Chondrocyte (in vitro differentiated cells): ENCODE measurements at places on chromosomes 3 and 15. TPM values are rescaled to one million over a fixed set of nuclear protein-coding genes. Genes with fewer than 3 reads are reported as not detected.

The GPR176 gene
- 31.1 to 33.0 TPM (median 31.2 TPM) in 3 replicates for total RNA-seq

The BCHE gene
- total RNA-seq = 1.6 to 4.2 TPM (median 1.9 TPM) in 3 replicates

The LRCH3 gene
- total RNA-seq = 41.7 to 59.9 TPM (median 49.8 TPM) in 3 replicates

The RARB gene
- total RNA-seq = 5.9 to 10.7 TPM (median 7.6 TPM) in 3 replicates

The TTLL13 gene
- 0.69 TPM in 1 of 3 replicates, not detected in the others for total RNA-seq

The DLL4 gene
- 0.36 to 0.45 TPM in 2 of 3 replicates, not detected in the other for total RNA-seq

The SYNPR gene
- total RNA-seq = not detected in 3 replicates

The CNTN3 gene
- total RNA-seq = 0.60 to 2.1 TPM (median 1.5 TPM) in 3 replicates

DNA sequence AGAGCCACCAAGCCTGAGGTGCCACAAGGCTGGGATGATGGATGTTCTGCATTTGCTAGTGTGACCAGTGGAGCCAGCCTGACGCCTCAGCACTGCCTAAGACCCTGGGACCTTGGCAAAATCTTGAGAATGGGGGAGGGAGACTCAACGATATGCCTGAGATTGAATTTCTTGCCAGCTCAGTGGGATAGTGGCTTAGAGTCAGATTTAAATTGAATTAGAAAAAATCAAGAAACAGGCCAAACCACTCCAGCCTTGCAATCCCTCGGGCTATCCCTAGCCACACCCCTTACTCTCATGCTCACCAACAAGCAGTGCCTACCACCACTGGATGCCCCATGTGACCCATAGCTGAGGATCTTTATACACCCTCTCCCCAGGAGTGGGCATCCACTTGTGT lies 18.7 kb upstream of the PDE8A start:
- no peak for DNase-seq

GRCh38 chr3:193270451-193270850 lies 29.4 kb downstream of the PLAAT1 start:
- no peak for DNase-seq

DNA sequence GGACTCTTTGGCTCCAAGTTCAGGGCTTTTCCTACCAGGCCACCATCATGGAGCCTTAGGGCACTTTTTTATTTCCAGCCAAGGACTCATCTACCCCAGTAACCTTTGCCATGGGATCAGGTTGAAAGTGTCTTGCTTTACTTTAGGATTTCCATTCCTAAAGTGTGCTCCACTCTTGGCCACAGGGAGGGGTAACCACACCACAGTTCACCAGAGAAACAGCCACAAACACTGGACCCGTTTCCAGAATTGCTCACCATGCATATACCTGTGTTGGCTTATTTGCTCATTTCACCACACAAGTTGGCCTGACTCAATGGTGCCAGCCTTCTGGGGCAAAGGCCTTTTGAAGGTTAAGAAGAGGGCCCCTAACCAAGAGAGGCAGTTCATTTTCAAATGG lies 70.6 kb upstream of the RAD18 start:
- no peak for DNase-seq

GRCh38 chr3:114714237-114714636 lies 420.4 kb downstream of the TIGIT start:
- no peak for DNase-seq

DNA sequence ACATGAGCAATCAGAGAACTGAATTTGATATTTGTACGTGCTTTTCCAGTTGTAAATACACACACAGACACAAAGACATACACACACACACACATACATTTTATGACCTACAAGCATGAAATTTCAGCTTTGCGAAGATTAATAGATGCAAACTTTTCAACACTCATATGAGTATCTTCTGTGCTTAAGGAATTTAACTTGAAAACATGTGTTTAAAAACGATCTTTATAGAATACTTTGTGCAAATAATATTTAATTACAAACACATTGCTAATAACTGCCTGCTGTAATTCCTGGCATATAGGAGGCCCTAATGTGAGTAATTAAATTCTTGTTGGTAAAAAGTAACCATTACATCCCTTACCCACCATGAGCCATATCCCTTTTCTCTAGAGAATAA lies 107.7 kb upstream of the PLSCR5 start:
- no peak for DNase-seq

- no peak for DNase-seq
Measured at GRCh38 chr3:57006179-57006657, 54.2 kb upstream of the SPATA12 start.

- no peak for DNase-seq
Measured at GRCh38 chr3:149179220-149179619, 42.4 kb downstream of the CP start.

- DNase-seq = no peak
Measured at GRCh38 chr3:42140665-42141203, 49.6 kb downstream of the TRAK1 start.

GRCh38 chr15:101006931-101007691 lies 88.0 kb downstream of the LRRK1 start:
- DNase-seq = no peak

DNA sequence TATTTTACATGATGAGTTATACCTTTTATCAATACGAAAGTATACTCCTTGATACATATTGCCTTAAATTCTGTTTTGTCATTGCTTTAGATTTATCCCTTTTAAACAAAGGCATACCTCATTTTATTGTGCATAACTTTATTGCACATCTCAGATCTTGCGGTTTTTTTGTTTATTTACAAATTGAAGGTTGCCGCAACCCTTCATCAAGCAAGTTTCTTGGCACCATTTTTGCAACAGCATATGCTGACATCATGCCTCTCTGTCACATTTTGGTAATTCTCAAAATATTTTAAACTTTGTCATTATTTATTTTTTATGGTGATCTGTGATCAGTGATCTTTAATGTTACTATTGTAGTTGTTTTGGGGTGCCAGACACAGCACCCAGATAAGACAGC lies 20.9 kb downstream of the SNRK start:
- no peak for DNase-seq

GRCh38 chr15:32991619-32992111 lies 202.8 kb downstream of the FMN1 start:
- DNase-seq = no peak

GRCh38 chr15:74174219-74174957 lies 878 bp downstream of the ISLR start:
- no peak for DNase-seq

DNA sequence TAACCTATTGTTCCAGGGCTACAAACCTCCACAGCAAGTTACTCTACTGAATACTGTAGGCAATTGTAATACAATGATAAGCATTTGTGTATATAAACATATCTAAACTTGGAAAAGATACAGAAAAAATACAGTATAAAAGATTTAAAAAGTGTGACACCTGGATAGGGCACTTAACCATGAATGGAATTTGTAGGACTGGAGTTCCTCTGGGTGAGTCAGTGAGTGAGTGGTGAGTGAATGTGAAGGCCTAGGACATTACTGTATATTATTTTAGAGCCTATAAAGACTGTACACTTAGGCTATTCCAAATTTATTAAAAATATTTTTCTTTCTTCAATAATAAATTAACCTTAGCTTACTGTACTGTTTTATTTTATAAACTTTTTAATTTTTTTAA lies 38.4 kb upstream of the SLC25A36 start:
- DNase-seq = no peak

GRCh38 chr3:129399895-129400357 lies 28.5 kb downstream of the EFCAB12 start:
- DNase-seq = no peak

GRCh38 chr3:42122261-42123011 lies 31.3 kb downstream of the TRAK1 start:
- no peak for DNase-seq

DNA sequence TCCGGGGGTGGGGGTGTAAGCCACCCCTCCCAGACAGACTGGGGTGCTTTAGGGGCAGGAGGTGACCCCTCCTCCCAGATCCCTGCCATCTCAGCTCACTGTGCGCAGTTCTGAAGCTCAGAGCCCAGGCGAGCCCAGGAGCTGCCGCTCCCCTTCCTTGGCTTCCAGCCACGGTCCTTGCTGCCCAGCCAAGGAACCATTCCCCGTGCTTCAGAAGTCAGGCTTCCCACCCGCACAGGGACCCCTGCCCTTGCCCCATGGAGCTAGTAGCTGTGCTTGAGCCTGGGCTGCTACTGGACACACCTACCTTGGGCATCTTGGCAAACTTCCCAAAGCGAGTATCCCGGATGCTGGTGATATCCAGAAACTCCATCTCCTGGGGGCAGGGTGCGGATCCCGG lies 4.8 kb downstream of the PLCB2 start:
- DNase-seq = no peak

GRCh38 chr3:127002195-127003174 lies 19.6 kb downstream of the PLXNA1 start:
- no peak for DNase-seq

DNA sequence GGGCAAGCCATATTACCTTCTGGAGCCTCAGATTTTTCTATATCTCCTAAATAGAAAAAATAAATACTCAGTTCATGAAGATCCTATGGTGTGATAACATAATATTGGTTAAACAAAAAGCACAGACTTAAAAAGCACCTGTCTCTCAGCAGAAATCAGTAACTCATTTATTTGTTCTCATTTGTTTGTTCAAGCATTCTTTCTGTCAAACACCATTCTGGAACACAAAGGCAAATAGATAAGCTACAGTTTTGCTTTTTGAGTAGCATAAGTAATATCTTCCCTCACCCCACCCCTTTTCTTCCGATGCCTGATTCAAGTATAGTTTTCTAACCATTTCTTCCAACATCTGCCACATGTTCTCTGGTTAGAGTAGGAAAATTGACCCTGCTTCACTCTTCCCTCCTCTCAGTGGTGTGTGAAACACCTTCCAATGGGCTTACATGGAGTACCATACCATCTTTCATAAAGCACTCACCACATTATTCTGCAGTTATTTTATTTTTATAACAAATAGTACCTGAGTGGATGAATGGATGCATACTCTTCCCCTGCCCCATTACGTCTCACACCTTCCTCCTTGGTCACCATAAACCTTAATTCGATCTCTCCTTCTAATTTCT lies 8.4 kb upstream of the IL1RAP start:
- DNase-seq = no peak

- DNase-seq = no peak
Measured at GRCh38 chr3:57637391-57637790, 40.2 kb upstream of the ARF4 start.

- no peak for DNase-seq
Measured at GRCh38 chr3:31472479-31473390, 60.0 kb upstream of the STT3B start.

GRCh38 chr15:91380114-91380513 lies 280.1 kb downstream of the SV2B start:
- no peak for DNase-seq

DNA sequence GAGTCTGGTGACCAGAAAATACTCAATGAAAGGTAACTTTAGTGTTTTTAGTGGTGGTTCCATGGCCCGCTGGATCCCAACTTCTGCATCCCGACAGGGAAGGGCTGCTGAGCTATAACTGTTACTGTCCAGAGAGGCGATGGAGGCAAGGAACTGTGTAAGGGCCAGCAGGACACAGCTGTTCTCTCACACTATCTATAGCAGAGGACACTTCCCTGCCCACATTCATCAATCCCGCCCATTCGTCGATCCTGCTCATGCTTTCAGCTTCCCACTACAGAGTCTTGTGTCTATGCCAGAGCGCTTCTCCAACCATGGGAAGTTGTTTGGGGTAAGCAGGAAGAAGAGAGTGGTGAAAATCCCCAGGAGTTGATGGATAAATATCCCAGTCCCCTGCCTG lies 8.4 kb downstream of the COLQ start:
- no peak for DNase-seq

DNA sequence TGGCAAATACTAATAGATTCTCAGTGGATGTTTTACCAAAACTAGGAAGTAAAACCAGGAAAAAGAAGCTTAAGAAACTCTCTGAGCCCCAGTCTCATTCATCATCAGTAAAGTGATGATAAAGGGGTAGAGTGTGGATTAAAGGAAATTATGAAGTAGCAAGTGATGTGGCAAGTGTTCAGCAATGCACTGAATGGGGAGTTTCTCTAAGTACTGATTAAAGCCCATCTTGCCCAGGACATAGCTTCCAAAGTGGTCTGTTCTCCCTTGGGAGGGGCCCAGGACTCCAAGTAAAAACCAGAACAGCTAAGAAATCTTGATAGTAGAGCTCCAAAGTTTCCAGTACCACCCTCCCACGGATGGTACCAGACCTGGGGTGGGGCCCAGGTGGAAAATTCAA lies 137.3 kb downstream of the WNT5A start:
- no peak for DNase-seq

GRCh38 chr3:150433347-150433746 lies 25.2 kb downstream of the TSC22D2 start:
- DNase-seq = no peak

- no peak for DNase-seq
Measured at GRCh38 chr3:38257583-38257982, 8.0 kb upstream of the SLC22A13 start.

DNA sequence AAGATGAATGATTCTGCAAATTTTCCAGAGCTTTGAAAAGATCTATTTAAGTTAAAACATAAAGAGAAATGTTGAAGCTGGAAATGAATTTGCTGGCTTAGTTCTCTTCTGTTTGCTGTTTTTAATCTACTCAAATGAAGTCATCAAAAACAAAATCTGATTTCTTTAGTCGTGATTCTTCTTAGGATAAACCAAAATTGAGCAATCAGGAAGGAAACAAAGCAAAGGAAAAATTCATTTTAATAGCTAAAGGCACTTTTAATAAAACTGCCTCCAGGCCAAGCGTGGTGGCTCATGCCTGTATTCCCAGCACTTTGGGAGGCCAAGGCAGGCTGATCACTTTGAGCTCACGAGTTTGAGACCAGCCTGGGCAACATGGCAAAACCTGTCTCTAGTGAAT lies 91.2 kb downstream of the DUT start:
- DNase-seq = no peak

DNA sequence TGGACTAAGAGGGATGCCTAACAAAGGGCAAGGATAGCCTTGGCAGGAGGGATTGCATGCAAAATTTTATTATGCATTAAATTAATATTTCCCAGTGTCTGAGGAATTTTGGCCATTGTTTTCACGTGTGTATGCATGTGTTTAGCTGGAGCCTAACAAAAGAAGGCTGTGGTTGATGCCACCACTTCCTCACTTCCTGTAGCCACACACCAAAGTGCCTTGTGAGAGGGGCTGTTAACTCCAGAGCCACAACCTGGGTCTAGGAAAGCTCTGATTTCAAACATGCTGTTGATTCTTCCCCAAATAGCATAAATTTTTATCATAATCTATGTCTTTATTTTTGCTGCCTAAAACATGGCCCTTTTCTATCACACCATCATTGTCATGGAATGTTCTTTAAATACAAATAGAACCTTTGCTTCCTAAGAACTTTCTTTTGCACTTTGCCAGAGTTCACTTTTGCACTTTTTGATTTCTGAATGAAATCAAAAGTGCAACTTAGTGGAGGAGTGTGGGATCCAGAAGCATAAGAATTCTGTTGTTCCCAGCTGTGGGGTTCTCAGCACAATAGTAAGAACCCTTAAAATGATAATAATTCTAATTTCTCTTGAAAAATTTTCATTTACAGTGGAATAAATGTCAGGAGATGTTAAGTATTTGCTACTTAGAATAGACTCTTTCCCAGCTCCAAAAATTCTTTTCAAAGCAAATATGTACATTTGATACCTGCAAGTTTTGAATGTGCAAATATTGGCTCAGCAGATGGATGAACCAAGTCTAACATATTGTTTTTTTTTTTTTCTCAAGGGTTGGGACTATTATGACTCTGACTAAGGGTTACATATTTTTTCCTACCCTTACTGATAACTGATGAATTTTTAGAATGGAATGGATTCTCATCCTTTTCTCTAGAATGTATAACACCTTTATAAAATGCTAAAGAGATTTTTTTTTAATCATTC lies 35.6 kb upstream of the SPTSSB start:
- DNase-seq = no peak

- no peak for DNase-seq
Measured at GRCh38 chr3:24678421-24678865, 183.8 kb upstream of the THRB start.

- DNase-seq = no peak
Measured at GRCh38 chr15:55319537-55320237, 665 bp downstream of the PIGB start.

- no peak for DNase-seq
Measured at GRCh38 chr3:64082411-64082810, 59.1 kb upstream of the PSMD6 start.
